Left lobe of liver (tissue), 2 donors: ENCODE measurements at places on chromosomes 3 and 15. TPM values are rescaled to one million over a fixed set of nuclear protein-coding genes. Genes with fewer than 3 reads are reported as not detected.

RLBP1 gene
- not detected for total RNA-seq

SMCO1 gene
- total RNA-seq: not detected

DNA sequence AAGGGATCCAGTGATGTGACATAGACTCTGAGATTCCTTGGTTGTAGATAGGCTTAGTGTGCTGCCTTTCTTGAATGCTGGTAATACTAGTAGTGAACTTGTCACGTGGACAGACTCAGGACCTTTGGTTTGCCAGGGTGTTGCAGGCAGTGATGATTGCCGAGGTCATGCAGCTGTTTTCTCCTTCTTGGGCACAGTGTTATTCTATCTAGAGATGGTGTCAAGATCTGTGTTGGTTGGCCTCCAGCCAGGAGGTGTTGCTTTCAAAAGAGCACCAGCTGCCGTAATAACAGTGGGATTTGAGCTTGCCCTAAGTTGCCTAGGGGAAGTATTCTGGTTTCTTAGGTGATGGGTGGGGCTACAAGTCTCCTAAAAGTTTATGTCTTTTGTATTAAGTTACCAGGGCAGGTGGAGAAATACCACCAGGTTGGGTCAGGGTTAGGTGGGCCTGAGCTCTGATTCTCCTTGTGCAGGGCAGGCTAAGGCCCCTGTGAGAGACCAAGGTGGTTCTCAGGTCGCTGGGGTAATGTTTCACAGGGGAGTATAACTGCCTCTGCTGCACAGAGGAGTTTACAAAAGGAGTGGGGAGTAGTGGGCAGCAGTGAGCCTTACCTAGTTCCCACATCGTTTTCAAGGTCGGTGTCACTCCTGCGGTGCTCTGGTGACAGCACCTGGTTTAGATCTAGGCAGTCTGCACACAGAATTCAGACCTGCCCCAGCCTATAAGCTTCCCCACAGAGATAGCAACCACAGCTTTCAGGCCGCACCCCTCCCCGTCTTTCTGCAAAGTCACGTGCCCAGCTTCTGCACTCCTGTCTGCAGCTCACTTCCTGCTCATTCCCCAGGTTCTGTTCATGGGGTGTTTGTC lies 350.3 kb downstream of the DOCK3 start:
- no peak for DNase-seq

DNA sequence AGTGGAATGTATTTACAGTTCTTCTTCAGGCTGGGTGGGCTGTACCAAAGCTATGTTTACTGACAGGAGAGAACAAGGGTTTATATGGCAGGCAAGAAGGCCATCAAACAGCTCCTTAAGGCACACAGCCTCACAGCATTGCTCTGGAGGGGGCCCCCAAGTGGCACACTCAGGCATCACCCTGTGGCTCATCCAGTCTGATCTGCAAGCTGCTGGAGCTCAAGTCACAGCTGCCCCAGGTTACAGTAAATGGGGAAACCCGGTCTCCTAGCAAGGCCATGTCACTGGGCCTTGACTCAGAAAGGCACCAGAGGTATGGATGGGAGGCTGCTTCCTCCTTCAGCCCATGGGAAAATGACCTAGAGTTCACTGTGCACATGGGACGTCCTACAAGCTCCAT lies 67.5 kb downstream of the TFG start:
- no peak for DNase-seq

GRCh38 chr3:129613367-129613740 lies 6.9 kb upstream of the PLXND1 start:
- DNase-seq: no peak

GRCh38 chr3:10289077-10289476 lies 3.7 kb downstream of the GHRL start:
- no peak for DNase-seq

DNA sequence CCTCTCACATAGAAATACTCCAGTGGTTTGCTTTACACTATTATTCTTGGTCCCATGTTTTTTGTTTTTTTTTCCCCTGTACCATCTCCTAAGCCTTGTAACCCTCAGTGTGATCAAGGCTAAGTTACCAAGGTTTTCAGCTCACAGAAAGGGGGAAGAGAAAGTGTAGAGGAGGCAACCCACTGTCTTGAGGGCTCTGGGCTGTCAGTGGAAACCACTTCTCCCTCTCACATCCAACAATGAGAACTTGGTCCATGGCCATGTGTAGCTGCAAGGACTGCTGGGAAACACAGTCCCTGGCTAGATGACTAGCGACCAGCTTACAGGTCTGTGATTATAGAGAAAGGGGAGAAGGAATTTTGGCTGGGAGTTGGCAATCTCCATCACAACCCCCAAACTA lies 30.3 kb downstream of the GPD1L start:
- DNase-seq: no peak
